Activated naive CD4-positive, alpha-beta T cell (primary cell): ENCODE measurements at places on chromosomes 2 and 18.

- DNase-seq, result no peak
These were observed 125.8 kb downstream of the THSD7B start for GRCh38 chr2:136891100-136891499.

DNA sequence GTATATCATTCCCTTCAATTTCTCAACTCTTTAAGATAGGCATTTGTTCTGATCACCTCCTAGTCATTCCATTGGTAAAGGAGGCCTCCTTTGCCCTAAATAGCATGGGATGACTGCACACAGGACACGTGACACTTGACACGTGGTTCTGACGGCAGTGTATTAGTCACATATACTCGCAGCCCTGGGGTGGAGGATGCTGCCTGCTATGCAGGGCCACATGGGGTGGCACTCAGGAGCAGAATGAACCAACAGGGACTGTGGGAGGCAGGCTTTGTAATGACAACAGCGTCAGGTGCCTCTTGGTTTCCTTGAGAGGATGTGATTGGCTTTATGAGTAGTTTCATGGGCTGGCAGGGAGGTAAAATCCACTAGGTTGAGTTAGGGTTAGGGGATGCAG lies 9.3 kb upstream of the KCNS3 start:
- no peak for DNase-seq

DNA sequence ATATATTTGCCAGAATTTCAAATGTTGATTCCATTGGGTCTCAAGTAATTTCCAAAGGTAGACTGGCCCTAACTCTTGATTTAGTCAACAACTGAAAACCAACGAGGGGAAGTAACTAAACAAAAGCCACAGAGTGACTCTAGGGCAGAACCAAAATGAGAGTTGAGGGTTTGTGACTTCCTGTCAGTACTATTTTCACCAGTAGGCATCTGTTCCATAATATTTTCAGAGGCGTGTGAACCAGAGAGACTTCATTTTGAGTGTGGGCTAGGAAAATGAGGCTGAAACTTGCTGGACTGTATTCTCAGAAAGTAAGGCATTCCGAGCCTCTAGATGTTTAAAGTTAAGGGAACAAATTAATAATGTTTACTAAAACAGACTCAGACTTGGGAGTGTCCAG lies 70.6 kb downstream of the GDF7 start:
- no peak for DNase-seq

DNA sequence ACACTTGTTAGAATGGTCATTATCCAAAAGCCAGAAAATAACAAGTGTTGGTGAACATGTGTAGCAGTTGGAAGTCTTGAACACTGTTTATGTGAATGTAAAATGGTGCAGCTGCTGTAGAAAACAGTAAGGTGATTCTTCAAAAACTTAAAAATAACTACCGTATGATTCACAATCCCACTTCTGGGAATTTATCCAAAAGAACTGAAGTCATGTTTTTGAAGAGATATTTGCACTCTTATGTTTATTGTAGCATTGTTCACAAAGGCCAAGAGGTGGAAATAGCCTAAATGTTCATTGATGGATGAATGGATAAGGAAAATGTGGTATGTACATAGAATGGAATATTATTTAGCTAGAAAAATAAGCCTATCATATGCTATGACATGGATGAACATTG lies 6.3 kb upstream of the SPP2 start:
- DNase-seq, result no peak

DNA sequence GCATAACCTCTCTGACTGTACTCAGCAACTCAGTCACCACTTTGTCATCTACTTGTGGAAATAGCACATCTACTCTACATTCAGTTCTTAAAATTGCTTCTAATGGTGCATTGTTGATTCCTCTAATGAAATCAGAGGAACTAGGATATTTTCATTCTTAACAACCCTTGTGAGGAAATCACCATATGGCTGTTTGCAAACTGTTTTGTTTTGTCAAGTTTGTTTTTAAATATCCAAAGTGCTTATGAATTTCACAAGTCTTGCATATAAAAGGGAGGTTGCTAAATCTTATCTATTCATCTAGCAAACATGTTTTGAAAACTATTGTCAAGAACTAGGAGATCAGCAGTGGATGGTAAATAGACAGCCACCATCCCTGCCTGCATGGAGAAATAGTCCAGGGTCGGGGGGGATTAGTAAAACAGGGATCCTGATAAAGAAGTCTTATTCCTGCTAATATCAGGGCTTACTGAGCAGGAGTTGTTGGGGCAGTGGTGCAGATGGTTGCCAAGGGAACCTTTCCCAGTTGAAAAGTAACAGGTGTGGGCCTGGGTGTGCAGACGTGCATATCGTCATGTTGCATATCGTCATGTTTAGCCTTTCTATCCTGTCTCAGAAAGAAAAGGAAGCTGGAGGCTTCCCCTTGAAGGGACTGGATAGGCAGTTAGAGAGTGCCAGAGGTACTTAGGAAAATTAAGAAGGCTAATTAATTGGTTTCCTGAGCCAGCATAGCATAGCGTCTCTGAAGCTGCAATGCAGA lies 7.5 kb upstream of the MYO3B start:
- no peak for DNase-seq

GRCh38 chr2:83196225-83196624 lies 1262.9 kb downstream of the SUCLG1 start:
- DNase-seq, result no peak

- no peak for DNase-seq
These were observed 1022.4 kb downstream of the TMEM182 start for GRCh38 chr2:103784261-103784660.

DNA sequence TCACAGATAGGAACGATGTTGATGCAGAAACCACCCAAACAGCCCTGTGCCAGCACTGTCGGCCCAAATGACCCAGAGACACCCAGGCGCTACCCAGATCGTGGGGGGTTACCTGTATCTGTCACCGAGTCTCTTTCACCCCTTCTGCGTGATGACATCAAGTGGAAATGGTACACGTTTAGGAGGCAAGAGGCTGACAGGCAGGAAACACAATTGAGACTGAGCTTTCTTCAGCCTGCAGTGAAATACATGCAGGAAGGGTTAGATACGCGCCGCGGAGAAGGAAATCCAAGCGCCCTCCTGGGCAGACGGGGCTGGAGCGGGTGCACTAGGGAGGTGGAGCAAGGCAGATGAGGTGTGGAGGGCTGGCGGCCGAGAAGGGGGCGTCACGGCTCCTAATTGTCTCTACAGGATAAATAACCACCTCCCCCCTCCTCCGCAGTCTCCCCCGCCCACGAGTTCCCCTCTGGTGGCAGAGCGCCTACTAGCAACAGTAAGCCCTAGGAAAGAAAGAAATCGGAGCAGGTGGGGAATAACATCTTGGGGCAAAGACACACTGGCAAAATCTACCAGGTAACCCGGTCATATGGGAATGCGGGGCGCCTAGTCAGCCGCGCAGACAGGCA lies at the start of gene RNF152:
RNF152 (minus strand) TSS at position 325 of the 626 bp plus-strand sequence. CDS start 76,544 bp downstream, outside the sequence.
- DNase-seq, result no peak

- DNase-seq, result no peak
These were observed 89.4 kb downstream of the RRM2 start for GRCh38 chr2:10211844-10212422.

DNA sequence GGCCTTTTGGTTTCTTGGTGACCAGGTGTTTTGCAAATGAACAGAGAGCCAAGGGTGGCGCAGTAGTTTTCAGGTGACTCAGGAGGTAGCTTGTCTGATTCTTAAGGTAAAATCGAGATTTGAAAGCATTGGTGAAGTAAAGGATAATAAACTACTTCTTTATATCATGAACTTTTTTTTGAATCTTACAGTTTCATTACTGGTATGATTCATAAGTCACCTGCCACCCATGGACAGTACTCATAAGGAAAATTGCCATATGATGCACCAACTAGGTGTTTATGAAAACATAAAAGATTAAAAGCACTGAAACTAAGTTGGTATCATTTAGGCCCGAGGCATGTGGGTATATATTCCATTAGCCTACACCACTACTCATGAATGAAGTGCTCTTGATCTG lies 84.1 kb upstream of the MGAT5 start:
- DNase-seq, result no peak

DNA sequence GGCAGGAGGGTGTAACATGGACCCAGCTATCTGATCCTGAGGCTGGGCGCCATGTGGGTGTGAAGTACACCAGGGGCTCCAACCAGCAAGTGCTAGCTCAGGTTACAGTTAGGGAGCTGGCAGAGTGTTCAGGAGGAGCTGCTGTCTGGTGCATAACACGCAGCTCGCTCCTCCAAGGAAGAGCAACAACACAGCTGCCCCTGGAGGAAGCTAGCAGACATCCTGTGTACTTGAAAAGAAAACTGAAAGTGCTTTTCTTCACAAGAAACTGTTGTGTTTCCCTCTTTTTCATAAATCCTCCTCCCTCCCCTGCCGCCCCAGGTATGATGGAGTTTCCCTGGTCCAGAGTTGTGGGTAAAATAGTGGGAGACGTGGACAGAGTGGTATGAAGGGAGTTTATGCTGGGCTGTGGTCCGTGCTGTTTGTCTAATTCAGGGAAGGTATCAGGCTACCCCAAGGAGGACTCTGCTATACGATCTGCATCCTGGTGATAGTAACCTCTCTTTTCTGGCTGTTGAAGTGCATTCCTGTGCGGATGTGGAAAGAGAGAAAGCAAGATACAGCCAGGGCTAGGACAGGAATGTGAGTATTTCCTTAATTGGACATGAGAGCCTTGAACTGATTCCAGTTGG lies 6.1 kb upstream of the LBH start:
- no peak for DNase-seq

DNA sequence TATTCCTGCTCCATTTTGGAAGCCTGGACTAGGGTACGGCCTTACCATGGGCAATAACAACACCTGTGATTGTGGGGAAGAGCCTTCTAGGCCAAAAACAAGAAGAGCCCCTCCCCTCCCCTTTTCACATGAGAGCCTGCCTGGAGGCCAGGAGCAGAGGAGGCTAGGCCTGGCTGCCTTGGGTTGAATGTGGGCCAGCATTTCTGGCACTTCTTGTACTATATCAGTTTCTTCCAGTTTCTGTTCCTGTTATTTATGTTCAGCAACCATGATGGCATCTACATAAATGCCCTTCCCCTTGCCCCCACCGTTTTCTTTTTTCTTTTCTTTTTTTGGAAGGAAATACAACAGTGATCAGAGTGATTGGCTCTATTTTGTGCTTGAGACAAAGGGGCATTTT lies 58.4 kb downstream of the KCTD18 start:
- no peak for DNase-seq

- DNase-seq, result no peak
These were observed 392.7 kb upstream of the ST6GAL2 start for GRCh38 chr2:107278672-107279071.

DNA sequence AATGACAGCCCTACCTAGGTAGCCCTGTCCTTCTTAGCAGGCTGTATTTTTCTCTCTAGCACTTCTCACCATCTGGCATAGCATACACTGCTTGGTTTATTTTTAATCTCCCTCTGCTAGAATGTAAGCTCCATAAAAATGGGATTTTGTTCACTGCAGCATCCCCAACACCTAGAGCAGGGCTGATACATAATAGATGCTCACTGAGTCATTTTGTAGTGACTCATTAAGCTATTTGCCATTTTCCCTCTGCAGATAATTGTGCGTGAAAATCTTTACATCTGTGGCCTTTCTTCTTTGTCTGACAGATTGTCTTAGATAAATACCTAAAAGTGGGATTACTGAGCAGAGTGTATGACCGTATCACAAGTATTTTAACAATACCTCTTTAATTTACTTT lies 82.5 kb downstream of the CERS6 start:
- no peak for DNase-seq

DNA sequence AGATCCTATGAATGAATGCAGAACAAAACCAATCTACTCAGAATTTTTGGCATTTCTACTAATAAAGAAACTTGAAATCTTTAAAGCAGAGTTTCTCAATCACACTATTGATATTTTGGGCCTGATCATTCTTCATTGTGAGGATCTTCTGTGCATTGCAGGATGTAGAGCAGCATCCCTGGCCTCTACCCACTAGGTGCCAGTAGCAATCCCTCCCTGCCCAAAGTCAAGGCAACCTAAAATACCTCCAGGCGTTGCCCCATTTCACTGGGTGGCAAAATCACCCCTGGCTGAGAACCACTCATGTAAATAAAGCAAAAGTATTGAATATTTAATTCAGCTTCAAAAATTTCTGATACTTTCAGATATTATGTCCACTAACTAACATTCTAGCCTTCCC lies 213.0 kb downstream of the SP3 start:
- no peak for DNase-seq

DNA sequence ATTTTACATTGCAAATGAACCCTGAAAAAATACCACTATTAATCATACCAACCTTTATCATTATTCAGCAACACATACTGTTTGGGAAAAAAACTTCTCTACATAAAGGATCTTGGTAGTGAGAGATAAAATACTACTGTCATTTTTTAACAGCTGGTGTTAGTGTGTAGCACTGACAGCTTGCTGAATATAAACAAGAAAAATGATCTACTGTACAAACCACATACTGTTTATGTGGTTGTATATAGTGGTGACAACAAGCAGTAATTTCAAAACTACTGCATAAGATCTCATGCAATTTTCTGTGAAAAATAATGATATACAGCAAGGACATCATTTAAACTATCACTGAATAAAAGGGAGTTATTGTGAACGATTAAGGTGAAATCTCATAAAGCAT lies 601.2 kb downstream of the LRP1B start:
- no peak for DNase-seq

GRCh38 chr2:137689549-137689948 lies 274.7 kb upstream of the HNMT start:
- DNase-seq, result no peak

GRCh38 chr2:3379339-3379646 lies 201 bp upstream of the TRAPPC12 start:
- no peak for DNase-seq

DNA sequence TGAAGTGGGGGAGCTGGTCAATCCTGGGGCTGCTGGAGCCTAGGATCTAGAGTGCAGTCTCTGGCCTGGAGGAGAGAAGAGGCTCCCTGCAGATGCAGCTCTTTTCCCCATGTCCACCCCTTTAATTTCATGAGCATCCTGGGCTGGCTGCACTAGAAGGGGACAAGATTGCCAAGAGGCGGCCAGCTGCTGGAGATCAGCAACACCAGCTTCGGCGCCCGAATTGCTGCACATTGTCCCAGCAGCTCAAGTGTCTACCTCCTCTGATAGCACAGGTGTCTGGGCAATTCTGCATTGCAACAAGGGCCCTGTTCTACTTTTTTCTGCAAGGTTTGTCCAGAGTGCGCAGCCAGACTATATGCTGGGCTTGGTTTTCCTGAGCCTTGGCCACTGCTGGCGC lies 125.7 kb downstream of the AGAP1 start:
- DNase-seq, result no peak

DNA sequence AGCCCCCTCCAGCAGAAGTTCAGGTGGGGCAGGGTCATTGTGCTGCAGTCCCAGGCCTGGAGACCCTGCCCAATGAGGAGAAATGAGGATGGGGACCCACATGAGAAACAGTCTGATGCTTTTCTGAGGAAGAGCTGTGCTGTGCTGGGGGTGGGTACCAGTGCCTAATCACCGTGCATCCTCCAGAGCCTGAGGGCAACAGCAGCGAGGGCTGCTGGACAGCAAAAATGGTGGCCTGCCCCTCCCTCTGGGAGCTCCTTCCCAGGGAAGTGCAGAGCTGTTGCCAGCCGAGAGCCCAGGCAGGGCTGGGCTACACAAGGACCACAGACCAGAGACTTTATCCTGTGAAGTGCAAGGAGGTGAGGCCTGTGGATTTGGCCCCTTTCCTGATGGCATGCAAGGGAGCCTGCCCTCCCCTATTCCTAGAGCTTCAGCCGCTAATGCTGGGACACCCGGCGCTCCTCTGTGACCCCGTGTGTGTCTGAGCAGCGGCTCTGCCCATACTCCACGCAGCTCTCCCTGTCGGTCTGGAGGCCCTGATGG lies 134.8 kb downstream of the DSEL start:
- DNase-seq, result no peak
